ENCODE measurements at places on chromosomes 3 and 15. TPM values are rescaled to one million over a fixed set of nuclear protein-coding genes. Genes with fewer than 3 reads are reported as not detected.

The MYO5A gene
- 45.1 TPM for total RNA-seq

The KBTBD13 gene
- not detected for total RNA-seq

DNA sequence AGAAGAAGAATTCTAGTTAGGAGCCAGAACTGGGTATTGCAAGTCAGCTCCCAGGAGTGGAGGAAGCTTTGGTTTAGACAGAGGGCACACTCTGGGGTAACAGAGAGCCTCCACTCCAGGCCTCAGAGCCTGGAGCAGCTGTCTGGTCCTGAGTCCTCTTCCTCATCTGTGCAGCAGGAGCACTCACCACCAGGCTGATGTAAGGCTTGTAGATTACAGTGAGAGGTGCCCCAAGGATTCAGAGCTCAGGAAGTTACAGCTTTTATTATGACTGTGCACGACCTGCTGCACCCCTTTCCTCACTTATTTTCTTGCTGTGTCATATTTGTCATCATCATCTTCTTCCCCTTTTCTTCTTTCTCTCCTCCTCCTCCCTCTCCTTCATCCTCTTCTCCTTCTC, 210.4 kb downstream of the ATP10A start:
- no peak for DNase-seq

GRCh38 chr3:81789691-81790090, 28.2 kb upstream of the GBE1 start:
- DNase-seq: no peak

DNA sequence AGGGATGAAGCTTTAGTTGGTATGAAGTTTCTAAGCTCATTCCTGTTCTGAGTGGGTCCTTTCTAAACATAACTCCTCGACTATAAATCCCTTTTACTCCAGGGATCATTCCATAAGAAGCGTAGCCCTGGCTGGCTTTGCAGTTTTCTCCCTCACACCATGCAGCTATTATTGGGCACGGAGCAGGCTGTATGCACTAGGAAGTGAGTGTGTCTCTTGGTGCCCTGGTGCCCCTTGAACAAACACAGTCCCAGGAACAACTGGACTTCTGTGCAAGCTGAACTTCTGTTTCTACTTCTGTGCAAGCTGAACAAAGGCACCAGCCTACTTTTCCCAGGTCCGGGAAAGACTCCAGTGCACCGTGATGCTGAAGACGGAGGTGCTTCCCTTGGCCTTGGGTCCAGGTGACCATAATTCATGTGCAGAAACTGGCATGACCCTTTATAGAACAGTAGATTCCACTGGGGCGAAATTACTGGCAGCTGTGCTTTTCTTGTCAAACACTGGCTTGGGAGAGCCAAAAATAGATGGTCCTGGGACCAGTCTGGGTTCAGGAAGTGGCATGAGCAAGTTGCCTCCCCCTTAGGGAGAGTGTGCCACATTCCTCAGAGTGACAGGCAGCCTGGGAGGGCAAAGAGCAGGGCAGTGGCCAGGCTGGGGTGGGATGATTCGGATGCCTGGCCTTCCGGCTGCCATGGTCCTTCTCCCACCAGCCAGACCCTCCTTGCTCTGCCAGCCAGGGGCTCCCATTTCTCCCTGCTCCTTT, 127.2 kb downstream of the SLCO3A1 start:
- no peak for DNase-seq
